ENCODE measurements at places on chromosomes 2 and 18.
A peak's percentile ranks its signal among the peaks of the same experiment; 100 is the strongest.

GRCh38 chr18:8162802-8163201 is 446.4 kb upstream of the RAB12 start:
- no peak for DNase-seq

DNA sequence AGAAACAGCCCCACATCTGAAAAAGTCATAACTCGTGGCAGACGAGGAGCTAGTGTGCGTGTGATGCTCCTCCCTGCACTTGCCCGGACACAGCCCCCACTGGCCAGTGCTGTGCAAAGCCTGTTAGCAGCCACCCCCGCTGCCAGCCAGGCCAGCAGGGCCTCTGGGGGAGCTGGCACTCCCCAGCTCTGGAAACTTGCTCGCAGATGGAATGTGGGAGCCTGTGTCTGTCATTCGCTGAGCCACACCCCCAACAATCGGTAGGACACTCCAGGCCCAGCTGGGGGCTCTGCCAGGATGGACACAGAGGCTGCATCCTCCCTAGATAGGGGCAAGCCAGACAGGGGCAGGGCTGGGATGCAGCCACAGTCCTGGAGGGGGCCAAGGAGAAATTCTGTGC is 62.4 kb upstream of the ATG16L1 start:
- DNase-seq: no peak

DNA sequence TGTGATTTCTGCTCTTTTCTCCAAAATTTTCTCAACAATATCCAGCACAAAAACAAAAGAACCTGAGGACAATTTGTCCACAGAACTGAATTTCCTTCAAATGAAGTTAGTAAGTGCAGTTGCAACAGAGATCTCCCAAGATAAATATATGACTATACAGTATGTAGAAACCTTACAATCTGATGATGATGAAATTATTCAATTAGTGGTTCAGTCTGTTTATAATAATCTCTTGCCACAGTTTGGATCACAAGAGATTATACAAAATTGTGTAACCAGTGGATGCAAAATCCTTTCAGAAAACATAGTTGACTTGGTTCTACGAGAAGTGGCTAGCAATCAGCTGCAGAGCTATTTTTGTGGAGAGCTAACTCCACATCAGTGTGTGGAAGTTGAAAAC is 68.7 kb downstream of the FSIP2 start:
- DNase-seq: no peak

DNA sequence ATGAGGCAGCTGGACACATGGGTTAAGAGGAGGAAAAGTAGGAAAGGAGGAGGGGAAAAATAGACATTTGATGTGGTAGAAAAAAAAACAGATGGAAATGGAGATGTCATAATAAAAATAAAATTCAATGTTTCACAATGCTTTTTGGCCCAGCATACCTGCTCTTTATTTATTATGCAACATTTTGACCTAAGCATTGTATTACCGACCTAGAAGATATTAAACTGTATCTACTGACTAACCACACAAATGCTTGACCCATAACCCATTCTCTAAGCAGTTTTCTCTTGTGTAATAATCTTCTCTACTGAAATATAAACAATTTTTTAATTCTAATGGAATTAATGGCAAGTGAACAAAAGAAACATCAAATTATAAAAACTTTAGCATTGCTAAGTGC is 362.3 kb downstream of the FBXO15 start:
- DNase-seq: no peak

DNA sequence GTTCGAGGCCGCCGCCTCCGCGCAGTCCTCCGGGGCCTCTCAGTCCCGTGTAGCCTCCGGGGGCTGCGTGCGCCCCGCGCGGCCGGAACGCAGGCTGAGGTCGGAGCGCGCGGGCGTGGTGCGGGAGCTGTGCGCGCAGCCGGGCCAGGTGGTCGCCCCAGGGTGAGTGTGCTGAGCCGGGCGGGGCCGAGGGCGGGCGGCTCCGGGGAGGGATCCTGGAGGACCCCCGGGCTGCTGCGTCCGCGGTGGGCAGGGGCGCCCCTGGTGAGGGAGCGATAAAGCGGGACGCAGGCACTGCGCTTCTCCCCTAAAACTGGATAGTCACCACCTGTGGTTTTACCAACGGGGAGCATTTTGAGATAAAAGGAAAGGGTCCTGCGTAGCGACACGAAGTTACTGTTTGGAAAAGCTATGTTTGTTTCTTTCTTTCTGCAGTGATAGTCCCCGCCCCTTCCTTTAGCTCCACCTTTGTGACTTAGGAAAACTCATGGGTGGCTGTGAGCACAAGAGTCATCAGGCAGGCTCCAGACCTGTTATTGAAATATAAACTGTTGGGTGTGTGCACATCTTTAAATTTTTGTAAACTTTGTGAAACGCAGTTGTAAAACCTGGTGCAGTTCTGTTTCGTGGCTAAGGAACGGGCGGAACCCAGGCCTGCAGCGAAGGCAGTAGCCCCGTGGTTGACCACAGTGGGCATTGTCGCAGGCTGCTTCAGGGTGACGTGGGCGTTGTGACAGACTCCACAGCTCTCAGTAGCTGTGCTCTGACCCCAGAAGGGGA is 687 bp downstream of the CTDP1 start:
- DNase-seq: peak; percentile 63

Measured in large intestine (tissue), 12 donors.